WTC11 (cell line): ENCODE measurements at places on chromosomes 13 and 19.

DNA sequence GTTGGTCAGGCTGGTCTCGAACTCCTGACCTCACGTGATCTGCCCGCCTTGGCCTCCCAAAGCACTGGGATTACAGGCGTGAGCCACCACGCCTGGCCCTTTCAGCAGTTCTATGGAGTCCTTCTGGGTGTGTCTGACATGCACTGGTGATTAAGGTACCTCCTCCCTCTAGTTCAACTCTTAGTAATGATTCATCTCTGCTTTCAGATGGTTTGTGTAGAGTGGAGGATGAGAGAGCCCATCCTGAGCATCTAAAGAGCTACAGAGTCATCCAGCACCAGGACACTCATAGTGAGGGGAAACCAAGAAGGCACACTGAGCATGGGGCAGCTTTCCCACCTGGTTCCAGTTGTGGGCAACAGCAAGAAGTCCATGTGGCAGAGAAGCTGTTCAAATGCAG lies 8.2 kb downstream of the ZNF584 start:
- DNase-seq, result no peak

GRCh38 chr19:35061583-35062373 lies 20.3 kb downstream of the HPN start:
- DNase-seq, result no peak

GRCh38 chr13:24709186-24709913 lies 29.1 kb downstream of the ATP12A start:
- DNase-seq, result no peak

GRCh38 chr13:84237143-84237542 lies 354.9 kb upstream of the SLITRK1 start:
- DNase-seq, result no peak

GRCh38 chr13:59883885-59884284 lies 279.8 kb downstream of the DIAPH3 start:
- DNase-seq, result no peak

DNA sequence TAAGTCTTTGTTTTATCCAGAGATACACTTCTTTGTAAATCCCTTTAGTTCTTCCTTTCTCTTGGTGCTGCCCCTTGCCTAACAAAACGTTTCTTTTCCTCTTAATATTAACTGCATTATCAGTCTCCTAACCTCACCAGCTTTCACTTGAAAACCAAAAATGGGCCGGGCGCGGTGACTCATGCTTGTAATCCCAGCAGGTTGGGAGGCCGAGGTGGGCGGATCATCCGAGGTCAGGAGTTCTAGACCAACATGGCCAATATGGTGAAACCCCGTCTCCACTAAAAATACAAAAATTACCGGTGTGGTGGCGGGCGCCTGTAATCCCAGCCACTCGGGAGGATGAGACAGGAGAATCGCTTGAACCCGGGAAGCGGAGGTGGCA lies 329.8 kb upstream of the MIR17HG start:
- DNase-seq, result peak; percentile 25

DNA sequence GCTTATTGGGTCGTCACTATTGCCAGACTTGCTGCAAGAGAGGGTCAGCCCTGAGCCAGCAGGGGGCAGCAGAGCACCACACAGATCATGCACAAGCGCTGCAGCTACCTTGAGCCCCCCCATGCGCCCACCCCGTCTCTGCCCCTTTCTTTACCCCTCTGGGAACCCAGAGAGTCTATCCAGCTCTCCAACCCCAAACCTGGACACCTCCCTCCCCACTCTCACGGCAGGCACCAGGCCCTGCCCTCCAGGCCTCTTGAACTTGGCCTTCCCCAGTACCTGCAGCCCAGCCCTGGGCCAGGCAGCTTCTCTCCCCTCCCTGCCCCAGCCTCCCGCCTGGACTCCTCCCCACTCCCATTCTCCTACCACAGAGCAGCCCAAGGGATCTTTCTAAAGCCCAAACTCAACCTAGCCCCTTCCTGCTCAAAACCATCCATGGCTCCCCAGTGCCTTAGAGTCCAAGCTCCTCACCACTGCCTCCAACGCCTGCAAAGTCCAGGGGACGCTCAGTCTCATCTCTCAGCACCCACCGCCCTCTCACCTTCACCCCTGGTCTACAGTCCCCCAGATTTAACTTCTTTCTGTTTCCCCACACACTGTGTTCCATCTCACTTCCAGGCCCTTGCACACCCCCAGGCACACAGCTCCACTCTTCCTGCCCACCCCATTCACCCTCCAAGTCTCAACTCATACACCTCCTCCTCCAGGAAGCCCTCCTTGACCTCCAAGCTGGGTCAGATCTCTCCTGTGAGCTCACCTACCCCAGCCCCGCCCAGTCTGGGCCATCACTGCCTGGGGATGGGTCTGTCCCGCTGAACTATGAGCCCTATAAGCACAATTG lies 9.4 kb upstream of the CEACAM16 start:
- peak; percentile 94 for DNase-seq

DNA sequence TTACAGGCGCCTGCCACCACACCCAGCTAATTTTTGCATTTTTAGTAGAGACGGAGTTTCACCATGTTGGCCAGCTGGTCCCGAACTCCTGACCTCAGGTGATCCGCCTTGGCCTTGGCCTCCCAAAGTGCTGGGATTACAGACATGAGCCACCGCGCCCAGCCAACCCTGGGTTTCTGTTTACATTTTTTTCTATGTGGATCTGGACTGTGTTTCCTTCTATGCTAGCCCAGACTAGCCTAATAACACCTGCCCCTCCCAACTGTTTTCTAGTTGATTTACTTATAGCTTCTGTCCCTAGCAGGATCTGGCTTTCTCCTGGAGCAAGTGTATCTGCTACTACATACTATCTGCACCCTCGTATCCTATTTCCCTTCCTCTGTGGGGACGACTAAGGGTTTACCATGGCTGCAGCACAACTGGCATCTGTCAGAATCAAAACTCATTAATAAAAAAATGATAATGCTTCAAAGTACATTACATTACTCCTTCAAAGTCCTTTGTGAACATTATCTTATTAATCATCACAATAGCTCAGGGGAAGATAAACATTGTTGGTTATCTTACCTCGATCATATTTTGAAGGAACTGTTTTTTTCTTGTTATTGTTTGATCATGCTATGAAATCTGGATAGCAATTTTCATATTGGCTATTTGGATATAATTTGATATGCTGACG lies 228.3 kb downstream of the KLF5 start:
- DNase-seq, result no peak

DNA sequence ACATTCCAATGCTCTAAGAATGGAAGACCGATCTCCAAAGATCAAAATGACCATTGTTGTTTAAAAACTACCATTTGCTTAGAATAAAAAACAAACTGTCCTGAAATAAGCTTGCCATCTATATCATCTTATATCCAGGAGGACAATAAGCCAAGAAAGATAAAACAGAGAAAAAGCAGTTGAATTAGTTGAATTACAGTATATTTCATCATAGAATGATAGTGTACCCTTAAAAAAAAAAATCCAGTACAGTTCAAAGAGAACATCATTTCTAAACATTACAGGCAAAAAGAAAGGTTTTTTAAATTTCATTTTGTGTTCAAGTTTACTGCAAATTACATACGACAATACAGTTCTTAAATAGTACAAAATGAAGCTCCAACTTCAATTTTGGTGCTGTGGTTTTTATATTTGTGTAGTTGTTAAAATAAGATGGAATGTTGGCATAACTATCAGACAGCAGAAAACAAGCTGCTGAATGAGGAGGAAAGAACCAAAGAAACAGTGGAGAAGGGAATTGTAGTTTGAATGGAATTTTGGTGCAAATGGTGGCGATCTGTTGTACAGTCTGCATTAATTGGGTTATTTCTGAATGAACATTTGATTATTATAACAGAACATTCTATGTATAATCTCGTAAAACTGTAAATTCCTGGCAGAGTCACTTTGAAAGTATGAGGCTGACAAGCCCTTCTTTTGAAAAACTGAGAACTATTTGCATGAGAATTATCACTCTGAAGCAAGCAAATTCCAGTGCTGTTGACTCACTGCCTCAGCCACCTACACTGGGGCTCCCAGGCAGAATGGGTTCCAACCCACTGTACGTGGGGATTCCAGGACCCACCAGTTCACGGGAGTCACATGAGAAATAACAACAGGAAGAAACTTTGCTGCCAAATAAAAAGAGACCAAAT lies 37.7 kb downstream of the LHFPL6 start:
- peak; percentile 57 for DNase-seq

DNA sequence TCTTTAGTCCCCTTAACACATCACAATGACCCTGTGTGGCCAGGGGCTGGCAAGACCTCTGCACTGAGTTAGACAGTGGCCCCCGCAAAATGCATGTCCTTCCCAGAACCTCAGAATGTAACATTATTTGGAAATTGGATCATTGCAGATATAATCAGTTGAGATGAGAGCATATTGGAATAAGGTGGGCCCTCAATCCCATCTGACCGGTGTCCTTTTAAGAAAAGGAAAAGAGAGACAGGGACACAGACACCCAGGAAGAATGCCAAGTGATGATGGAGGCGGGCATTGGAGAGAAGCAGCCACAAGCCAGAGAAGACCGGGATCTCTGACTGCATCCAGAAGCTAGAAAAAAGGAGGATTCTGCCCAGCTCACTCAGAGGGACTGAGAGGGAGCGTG lies 1.8 kb downstream of the FAM187B start:
- DNase-seq, result no peak

GRCh38 chr19:44909775-44910174 lies 4.2 kb downstream of the APOE start:
- DNase-seq, result no peak

DNA sequence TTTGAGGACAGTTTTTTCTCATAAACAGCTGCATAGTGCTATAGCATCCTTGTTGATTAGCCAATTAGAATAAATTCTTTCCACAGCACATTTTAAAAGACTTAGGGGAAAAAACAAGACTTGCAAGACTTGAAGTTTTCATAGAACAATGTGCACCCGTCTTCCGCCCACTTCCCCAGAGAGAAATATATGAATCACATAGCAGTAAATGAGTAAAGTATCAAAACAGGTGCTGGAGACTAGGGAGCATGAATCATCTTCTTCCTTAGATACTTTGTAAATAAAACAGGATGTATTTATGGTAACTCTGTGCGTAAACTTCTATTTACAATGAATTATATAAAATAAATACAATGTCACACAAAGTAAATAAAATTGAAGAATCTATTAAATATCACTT lies 75.1 kb downstream of the COL4A2 start:
- DNase-seq, result no peak

DNA sequence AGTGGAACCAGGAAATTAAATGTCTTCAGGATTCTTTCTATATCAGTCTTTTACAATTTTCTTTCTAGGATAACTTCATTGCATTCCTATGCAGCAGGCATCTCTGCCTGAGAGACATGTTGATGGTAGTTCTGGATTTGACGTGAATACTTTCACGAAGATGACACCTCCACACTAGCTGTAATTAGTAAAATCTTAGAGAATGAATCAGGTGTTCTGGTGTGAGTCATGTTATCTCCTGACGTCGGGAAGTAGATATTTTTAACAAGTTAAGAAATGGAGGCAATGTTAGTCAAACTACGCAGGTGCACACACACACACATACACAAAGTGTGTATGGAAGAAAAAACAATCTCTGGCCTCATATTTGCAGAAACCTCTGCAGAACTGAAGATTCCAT lies 1661.3 kb upstream of the MIR17HG start:
- DNase-seq, result no peak

GRCh38 chr19:11064831-11065303 lies 24.4 kb upstream of the LDLR start:
- peak; percentile 36 for DNase-seq

- DNase-seq, result no peak
These were observed 116.8 kb downstream of the DNAJC3 start for GRCh38 chr13:95793781-95794180.

DNA sequence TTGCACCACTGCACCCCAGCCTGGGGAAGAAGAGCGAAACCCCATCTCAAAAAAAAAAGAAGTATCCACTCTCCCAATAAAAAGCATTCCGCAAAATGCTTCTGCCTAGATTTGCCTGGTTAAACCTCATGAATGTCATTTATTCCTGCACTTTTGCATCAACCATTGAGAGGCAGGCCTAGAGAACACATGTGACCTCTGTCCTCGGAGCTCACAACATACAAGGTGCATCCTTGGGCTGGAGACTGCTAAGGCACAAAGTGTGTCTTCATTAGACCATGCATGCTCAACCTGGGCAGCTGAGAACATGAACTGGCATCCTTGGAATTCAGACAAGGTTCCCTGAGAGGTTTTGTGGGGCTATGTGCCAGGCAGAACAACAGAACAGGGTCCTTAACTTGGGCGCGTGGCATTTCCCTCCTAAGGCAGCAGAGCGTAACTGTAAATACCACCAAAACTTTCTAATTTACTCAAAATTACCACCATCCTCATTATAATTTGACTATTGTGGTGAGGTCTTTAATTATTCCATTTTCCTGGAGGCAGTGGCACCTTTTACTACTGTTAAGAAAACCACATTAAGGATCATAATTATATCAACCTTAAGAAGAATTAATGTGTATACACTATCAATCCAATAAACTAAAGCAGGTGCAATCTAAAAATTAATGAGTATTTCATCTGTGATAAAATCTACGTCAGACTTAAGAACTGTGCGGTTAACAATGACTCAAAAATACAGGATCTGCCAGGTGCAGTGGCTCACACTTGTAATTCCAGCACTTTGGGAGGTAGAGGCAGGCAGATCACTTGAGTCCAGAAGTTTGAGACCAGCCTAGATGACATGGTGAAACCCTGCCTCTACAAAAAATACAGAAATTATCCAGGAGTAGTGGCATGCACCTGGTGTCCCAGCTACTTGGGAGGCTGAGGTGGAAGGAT lies 13.8 kb downstream of the RCBTB1 start:
- DNase-seq, result no peak

GRCh38 chr13:79429309-79429708 lies 23.3 kb upstream of the RBM26 start:
- no peak for DNase-seq

GRCh38 chr19:40150170-40150569 lies 41.1 kb upstream of the MAP3K10 start:
- no peak for DNase-seq

DNA sequence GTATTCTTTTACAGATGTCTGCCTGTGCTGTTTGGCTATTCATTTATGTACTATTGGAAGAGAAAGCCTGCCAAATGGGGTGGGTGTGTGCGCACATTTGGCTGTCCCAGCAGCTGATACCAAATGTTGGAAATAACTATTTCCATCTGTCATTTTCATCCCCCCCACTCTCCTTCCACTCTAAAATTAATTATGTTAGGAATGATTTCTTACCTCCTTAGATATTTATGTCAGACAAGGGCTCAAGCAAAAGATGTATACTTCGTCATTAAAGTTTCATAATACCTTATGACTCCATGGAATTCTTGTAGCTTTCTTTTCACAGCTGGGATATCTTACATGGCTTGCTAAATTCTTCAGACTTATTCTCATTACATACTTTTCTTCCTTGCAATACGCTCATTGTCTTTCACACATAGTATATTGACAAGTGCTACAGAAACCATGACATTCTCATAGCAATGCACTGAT lies 18.6 kb downstream of the ITM2B start:
- no peak for DNase-seq
